Uterus (tissue), 4 donors: ENCODE measurements at places on chromosomes 4 and X. TPM values are rescaled to one million over a fixed set of nuclear protein-coding genes. Genes with fewer than 3 reads are reported as not detected.

GRCh38 chr4:186932631-186933187 is 209.1 kb upstream of the FAT1 start:
- H3K27ac ChIP-seq: peak overlapping the region; percentile 35
- H3K36me3 ChIP-seq: no peaks in the 10 kb centered on the region
- DNase-seq: no peak
- H3K27me3 ChIP-seq: no peaks in the 10 kb centered on the region
- no peak overlapping the region for H3K4me3 ChIP-seq

DNA sequence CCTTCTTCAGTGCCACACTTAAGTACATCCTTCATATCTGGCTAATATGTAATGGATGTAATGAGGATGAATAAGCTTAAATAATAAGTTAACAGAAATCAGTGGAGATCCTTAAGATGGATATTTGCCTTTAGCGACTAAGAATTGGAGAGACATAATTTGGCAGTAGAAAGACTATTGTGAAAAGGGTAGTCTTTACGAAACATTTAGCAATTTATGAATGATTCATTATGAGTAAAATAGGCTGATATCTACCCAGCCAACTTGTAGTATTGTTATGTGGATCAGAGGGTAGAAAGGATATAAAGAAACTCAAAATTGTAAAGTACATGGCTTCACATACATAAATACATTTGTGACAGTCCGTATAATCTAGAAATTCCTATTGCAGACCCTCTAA is 2371.8 kb downstream of the PCDH7 start:
- no peaks in the 10 kb centered on the region for H3K4me1 ChIP-seq
- H3K27ac ChIP-seq: no peak overlapping the region
- H3K36me3 ChIP-seq: no peaks in the 10 kb centered on the region
- no peaks in the 10 kb centered on the region for H3K27me3 ChIP-seq

- H3K4me1 ChIP-seq: no peaks in the 10 kb centered on the region
- DNase-seq: no peak
- H3K4me3 ChIP-seq: peak overlapping the region; percentile 24
- H3K36me3 ChIP-seq: no peaks in the 10 kb centered on the region
- H3K27me3 ChIP-seq: no peaks in the 10 kb centered on the region
Observed at GRCh38 chrX:137427816-137428215, 138.1 kb upstream of the ZIC3 start.

DNA sequence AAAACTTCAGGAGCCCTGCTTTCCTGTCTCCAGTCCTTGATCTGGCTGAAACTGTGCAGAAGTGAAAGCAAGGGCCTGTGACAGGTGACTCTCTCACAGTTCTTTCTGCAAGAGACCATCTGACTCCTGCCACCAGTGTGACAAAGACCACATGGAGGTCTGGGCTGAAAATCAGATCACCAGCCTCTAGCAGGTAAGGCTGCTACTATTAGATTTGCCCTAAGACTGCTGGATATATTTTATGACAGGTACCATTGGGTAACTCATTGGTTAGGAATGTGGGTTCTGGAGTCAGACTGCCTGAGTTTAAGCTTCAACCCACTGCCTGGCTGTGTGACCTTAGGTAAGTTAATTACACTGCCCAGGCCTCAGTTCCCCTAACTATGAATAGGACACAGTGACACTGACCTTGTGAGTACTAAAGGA is 163.3 kb upstream of the SLC7A11 start:
- H3K27me3 ChIP-seq: no peaks in the 10 kb centered on the region
- peak overlapping the region; percentile 45 for H3K27ac ChIP-seq
- H3K4me1 ChIP-seq: peaks cover 3% of the 10 kb centered on the region
- no peak for DNase-seq
- no peaks in the 10 kb centered on the region for H3K36me3 ChIP-seq
- no peak overlapping the region for H3K4me3 ChIP-seq

GRCh38 chrX:499870-500364 is 113.2 kb upstream of the PPP2R3B start:
- H3K27me3 ChIP-seq: no peaks in the 10 kb centered on the region
- DNase-seq: no peak
- no peak overlapping the region for H3K4me3 ChIP-seq
- H3K4me1 ChIP-seq: no peaks in the 10 kb centered on the region
- no peak overlapping the region for H3K27ac ChIP-seq

- H3K27ac ChIP-seq: peak overlapping the region; percentile 78
- peaks cover 7% of the 10 kb centered on the region for H3K4me1 ChIP-seq
- no peak overlapping the region for H3K4me3 ChIP-seq
Observed at GRCh38 chr4:143344041-143344440, 7.4 kb downstream of the GAB1 start.

GRCh38 chrX:42992199-42992943 is 214.4 kb upstream of the PPP1R2C start:
- no peak overlapping the region for H3K4me3 ChIP-seq
- no peaks in the 10 kb centered on the region for H3K4me1 ChIP-seq
- DNase-seq: no peak
- H3K36me3 ChIP-seq: no peaks in the 10 kb centered on the region

- H3K27ac ChIP-seq: no peak overlapping the region
- no peaks in the 10 kb centered on the region for H3K27me3 ChIP-seq
- no peak for DNase-seq
- H3K4me1 ChIP-seq: no peaks in the 10 kb centered on the region
- peak overlapping the region; percentile 29 for H3K4me3 ChIP-seq
Observed at GRCh38 chr4:118265312-118266144, 87.3 kb downstream of the PRSS12 start.

DNA sequence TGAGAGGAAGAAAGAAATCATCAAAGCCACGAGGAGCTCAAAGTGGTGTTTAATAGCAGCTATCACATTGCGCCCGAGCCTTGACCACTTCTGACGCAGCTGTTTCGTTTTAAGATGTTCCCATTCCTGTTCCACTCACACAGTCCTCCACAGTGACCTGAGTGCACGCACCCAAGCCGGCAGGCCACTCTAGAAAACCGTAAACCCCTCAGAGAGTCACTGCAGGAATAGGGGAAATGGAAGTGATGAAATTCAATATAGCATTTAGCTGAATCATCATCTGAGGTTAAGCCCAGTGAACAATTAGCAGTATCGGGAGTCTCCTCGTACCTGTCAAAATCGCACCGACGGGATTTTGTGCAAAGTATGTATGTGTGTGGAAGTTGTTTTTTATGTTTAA is 17.9 kb upstream of the HAND2 start:
- H3K27ac ChIP-seq: no peak overlapping the region
- H3K4me1 ChIP-seq: no peaks in the 10 kb centered on the region
- no peaks in the 10 kb centered on the region for H3K27me3 ChIP-seq
- no peaks in the 10 kb centered on the region for H3K36me3 ChIP-seq

GRCh38 chrX:18900401-18900976 is 83.4 kb downstream of the PHKA2 start:
- H3K27ac ChIP-seq: no peak overlapping the region
- H3K4me1 ChIP-seq: no peaks in the 10 kb centered on the region
- H3K27me3 ChIP-seq: no peaks in the 10 kb centered on the region
- no peaks in the 10 kb centered on the region for H3K36me3 ChIP-seq

- no peaks in the 10 kb centered on the region for H3K36me3 ChIP-seq
- no peaks in the 10 kb centered on the region for H3K27me3 ChIP-seq
- DNase-seq: no peak
- no peak overlapping the region for H3K4me3 ChIP-seq
- H3K27ac ChIP-seq: no peak overlapping the region
- H3K4me1 ChIP-seq: no peaks in the 10 kb centered on the region
Observed at GRCh38 chrX:106707771-106708454, 18.6 kb upstream of the RNF128 start.

DNA sequence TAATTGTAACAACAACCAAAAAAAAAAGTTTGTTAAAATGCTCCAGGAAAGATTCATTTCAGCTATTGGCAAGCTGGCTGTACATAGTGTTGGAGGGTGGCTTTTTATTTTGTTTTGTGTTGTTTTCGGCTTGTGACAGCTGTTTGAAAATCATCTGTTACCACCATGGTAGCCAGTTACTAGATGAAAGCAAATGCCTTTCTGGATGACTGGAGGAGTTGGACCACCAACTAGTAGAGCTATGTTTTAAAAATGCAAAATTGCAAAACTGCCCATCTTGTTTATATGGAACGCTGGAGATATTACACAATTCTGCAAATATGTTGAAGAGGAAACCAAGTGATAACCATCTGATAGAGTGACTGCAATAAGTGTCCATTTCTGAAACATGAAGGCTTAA is 53.2 kb upstream of the TNIP3 start:
- no peak overlapping the region for H3K4me3 ChIP-seq
- no peak for DNase-seq
- H3K27ac ChIP-seq: no peak overlapping the region
- H3K36me3 ChIP-seq: no peaks in the 10 kb centered on the region

DNA sequence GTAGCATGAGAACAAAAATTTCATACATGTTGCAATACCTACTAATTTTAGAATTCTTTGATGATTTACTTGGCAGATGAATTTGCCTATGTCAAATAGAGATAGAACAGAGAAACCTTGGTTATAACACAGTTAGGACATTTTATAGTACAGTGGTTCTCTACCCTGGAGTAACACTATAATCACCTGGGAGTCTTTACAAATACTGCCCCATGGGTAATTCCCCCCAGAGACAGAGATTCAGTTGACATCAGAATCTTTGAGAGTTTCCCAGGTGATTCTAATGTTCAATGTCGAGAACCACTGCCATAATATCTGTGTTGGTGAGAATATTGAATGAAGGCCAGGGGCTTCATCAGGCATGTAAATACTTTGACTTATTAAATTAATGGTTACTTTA is 401.3 kb upstream of the NDST4 start:
- no peaks in the 10 kb centered on the region for H3K27me3 ChIP-seq
- H3K4me1 ChIP-seq: no peaks in the 10 kb centered on the region
- no peaks in the 10 kb centered on the region for H3K36me3 ChIP-seq
- H3K4me3 ChIP-seq: no peak overlapping the region

DNA sequence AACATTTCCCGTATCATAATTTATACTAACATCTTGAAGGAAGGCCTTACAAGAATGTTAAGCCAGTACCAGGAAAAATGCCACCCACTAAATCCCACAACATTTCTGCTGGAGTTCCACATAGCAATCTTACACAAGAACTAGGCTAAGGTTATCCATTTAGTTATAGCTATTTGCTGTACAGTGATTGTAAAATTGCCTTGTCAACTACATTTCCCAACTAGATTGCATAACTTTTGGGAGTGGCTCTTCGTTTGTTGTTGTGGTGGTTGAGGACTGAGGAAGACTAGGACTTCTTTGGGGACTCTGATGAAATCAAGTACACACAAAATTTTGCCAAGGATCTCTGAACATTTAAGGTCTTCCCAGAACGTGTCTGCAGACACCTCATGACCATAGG is 8.0 kb downstream of the IBSP start:
- no peak for DNase-seq
- H3K27me3 ChIP-seq: no peaks in the 10 kb centered on the region
- no peak overlapping the region for H3K27ac ChIP-seq
- no peaks in the 10 kb centered on the region for H3K36me3 ChIP-seq

DNA sequence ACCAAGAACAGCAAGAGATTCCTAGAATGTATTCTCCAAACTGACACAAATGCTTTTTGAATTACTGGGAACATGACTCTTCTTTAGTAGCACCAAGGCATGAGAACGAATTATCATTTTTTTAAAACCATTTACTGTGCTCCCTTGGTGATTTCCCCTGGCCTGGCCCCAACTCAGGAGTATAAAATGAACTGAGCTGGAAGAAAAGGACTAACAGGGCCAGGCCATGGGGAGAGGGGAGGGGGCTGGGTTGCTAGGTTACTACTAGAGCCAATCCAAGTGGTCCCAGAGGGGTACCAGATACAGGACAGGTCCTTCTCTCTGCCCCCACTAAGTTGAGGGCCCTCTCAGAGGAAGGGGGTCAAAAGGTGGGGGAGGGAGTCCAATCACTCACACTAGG is 23.1 kb downstream of the SASH3 start:
- no peaks in the 10 kb centered on the region for H3K4me1 ChIP-seq
- no peaks in the 10 kb centered on the region for H3K27me3 ChIP-seq
- no peak overlapping the region for H3K4me3 ChIP-seq
- DNase-seq: no peak
- H3K27ac ChIP-seq: no peak overlapping the region

- DNase-seq: no peak
- no peak overlapping the region for H3K27ac ChIP-seq
- H3K36me3 ChIP-seq: no peaks in the 10 kb centered on the region
- no peaks in the 10 kb centered on the region for H3K27me3 ChIP-seq
- H3K4me1 ChIP-seq: no peaks in the 10 kb centered on the region
- H3K4me3 ChIP-seq: no peak overlapping the region
Observed at GRCh38 chr4:187491286-187491685, 504.3 kb upstream of the ZFP42 start.

The HERC5 gene
- 7.4 TPM for total RNA-seq

The ITGB1BP2 gene
- total RNA-seq: not detected

The GLOD5 gene
- not detected for total RNA-seq

The NSUN7 gene
- total RNA-seq: 6.8 TPM

The KLHL13 gene
- total RNA-seq: 42.8 TPM

The CYBB gene
- 32.4 TPM for total RNA-seq

The WNK3 gene
- total RNA-seq: 1.5 TPM

The MTTP gene
- total RNA-seq: not detected
